Stimulated activated CD8-positive, alpha-beta memory T cell treated with anti-CD3 and anti-CD28 coated beads, Interleukin-2, amount 100 ng/mL, for 48 hours (primary cell): ENCODE measurements at places on chromosomes 5 and 9.

GRCh38 chr9:133370685-133371084 lies 5.2 kb downstream of the SURF4 start:
- no peak for DNase-seq

- DNase-seq = no peak
These were observed 483.2 kb upstream of the BRINP1 start for GRCh38 chr9:119852390-119852789.

DNA sequence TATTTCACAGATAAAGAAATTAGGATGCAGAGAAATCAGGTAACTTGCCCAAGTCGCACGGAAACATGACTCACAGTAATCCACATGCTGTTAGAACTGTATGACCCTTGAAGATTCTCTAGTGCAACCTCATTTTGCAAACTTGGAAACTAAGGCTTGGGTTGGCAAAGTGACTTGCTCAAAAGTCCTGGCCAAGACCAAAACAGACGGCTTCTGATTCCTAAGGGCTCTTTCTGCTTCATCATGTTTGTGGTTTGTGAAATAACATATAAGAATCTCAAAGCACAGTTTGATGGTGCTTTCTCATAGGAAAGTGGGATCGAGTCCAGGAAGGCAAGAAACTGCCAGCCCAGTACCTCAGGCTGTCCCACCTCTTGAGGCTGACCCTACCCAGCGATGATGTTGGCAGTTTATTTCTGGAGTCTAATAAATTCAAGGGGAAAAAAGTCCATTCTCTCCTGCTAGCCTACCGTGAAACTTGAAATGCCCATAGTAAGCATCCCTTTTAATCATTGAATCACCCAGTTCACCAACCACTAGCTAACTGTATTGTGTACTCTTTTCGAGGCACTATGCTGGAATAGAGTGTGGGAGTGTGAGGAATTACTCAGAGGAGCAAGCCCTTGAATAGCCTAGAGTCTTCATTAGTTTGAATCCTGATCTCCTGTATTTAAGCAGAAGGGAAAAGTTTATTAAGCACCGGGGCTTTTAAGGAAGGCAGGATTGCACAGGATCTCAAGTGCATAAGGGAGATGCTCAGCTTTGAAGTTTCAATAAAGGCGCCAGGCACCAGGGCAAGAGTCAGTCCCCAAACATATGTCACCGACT lies 14.1 kb downstream of the CAPSL start:
- DNase-seq = no peak

DNA sequence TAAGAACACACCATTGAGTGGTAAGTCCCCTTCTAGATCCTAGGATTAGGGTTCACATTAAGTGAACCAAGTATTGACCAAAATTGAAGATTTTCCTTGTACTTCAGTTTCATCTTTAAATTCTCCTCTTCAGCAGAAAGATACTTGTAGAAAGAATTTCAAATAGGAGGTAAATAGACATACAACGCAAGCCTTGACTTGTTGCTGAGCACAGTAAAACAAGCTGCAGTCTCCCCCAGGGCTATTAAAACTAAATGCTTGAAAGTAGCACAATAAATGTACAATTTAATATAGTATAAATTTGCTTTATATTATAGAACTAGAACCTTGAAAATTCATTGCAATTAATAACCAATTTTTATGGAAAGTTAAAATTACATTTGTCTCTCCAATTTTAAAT lies 170.1 kb upstream of the TARS1 start:
- no peak for DNase-seq

- DNase-seq = no peak
These were observed 94.1 kb downstream of the CDC42SE2 start for GRCh38 chr5:131357739-131358561.

- DNase-seq = no peak
These were observed 8.0 kb upstream of the GFI1B start for GRCh38 chr9:132970324-132971062.

GRCh38 chr9:135909371-135909770 lies 2.0 kb upstream of the CAMSAP1 start:
- DNase-seq = no peak

DNA sequence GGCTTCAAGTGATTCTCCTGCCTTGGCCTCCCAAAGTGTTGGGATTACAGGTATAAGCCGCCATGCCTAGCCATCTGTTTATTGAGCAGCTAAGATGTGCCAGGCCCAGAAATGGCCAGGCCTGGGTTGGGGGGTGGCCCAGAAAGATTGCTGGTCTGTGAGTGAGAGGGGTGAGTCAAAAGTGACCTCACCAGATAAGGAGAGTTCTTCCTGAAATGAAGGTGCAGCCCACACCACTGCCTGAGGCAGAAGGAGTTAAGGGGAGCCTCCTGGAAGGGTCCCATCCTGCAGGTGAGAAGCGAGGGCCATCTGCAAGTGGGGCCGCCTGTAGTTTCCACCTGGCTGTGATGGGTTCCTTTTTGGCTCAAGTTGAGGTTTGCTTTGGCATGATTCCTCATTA lies 96.9 kb upstream of the KLF4 start:
- no peak for DNase-seq

DNA sequence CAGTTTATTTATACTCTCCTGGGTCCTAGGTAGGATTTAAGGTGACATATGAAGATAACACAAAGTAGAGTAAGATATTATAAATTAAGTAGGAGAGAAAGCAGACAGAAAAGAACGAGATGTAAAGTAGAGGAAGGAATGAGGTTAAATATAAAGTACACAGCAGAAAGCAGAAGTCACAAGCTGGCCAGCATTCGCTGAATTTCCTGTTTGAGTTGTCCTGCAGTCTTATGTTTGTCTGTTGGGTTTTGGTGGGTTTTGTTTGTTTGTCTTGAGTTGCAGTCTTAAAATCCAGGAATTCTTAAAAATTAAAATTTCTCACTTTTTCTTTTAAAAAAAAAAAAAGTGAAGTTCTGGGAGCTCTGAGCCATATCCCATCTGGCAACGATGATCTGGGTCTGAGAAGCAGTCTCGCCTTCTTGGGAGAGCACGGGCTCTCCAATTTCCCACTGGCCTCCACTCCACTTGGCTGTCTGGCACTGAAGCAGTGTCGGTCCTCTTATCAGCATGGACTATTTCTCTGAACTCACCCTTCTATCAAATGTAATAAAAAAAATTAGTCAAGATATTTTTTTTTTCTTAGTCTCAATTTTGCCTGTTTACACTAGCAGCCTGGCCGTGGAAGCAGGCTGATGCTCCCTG lies 2.0 kb downstream of the S100Z start:
- no peak for DNase-seq

DNA sequence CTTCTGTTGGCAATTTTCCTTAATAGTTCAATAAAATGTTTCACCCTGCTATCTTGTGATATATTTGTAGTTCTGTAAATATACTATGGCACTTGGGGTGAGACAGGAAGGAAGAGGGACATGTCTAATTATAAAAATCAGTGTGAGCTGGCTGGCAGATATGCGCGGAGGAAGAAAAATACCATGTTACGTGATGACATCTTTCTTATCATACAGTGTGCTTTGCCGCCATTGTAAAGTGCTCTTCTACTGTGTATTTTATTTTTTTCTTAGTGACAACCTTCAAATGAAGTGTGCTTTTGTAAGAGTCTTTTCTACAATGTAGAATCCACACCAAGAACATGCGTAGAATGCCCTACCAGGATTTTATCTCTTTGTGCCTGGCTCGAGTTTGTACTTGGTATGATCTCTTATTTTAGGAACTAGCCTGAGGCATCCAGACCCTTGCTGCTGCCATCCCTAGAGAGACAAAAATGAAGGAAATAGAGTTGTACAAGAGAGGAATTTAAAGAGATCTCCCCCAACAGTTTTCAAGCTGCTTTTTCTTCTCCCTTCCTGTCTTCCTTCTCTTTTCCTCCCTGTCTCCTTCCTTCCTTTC lies 46.7 kb upstream of the RIOK2 start:
- no peak for DNase-seq
